Lung (tissue), 17 donors: ENCODE measurements at places on chromosomes 16 and 17. TPM values are rescaled to one million over a fixed set of nuclear protein-coding genes. Genes with fewer than 3 reads are reported as not detected.

CAPN15 gene
- total RNA-seq = 14.4 TPM

- H3K27me3 ChIP-seq = no peaks in the 10 kb centered on the region
- no peak overlapping the region for H3K27ac ChIP-seq
- H3K4me3 ChIP-seq = no peak overlapping the region
- no peak for DNase-seq
Observed at GRCh38 chr17:77704048-77704815, 254.3 kb upstream of the TNRC6C start.

- no peaks in the 10 kb centered on the region for H3K4me1 ChIP-seq
- H3K4me3 ChIP-seq = no peak overlapping the region
- no peaks in the 10 kb centered on the region for H3K27me3 ChIP-seq
- no peak overlapping the region for H3K27ac ChIP-seq
- peaks cover 36% of the 10 kb centered on the region for H3K36me3 ChIP-seq
- peak; percentile 26 for DNase-seq
Observed at GRCh38 chr17:41885733-41886132, 20.5 kb upstream of the KLHL11 start.

GRCh38 chr16:84299734-84300440 is 5.2 kb downstream of the WFDC1 start:
- no peak for DNase-seq
- no peaks in the 10 kb centered on the region for H3K27me3 ChIP-seq
- H3K36me3 ChIP-seq = no peaks in the 10 kb centered on the region
- no peak overlapping the region for H3K27ac ChIP-seq

DNA sequence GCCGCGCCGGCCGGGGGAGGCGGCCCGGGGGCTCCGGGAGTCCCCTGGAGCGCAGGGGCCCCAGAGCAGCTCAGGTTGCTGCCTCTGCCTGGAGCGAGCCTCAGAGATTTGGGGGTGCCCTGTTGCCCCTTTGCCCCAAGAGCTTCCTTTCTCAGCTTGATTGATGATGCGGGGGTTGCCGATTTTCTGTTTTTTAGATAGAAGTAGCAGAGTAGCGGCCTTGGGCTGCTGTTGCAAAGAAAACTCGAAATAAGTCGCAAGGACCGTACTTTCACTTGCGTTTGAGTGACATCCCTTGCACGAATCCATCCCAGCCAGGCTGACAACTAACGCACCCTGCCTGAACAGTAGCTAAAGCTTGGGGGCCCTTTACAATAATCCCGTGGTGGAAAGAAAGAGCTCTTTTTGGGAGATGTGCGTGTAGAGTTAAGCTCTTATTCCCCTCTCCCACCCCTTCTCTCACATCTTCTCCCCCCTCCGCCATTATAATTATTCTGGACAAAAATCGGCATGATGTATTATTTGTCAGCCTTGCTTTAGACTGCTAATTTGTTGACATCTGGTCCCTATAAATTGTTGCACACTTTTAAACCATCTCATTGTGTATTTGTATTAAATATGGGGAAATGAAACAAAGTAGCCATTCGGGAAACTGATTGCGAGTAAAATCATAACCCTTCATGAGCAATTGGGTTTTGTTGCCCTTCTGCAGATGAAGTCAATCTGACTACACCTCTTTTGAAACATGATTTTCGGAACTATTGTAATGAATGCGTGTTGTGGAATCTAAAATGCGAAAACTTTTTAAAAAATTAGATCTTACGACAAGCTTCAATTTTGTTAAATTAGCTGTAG is 873 bp downstream of the USP10 start:
- peak; percentile 44 for DNase-seq
- peak overlapping the region; percentile 93 for H3K27ac ChIP-seq
- H3K4me3 ChIP-seq = peak overlapping the region; percentile 93
- peaks cover 16% of the 10 kb centered on the region for H3K4me1 ChIP-seq
- no peaks in the 10 kb centered on the region for H3K27me3 ChIP-seq
- no peaks in the 10 kb centered on the region for H3K36me3 ChIP-seq

- H3K27me3 ChIP-seq = no peaks in the 10 kb centered on the region
- H3K4me3 ChIP-seq = peak overlapping the region; percentile 77
- no peaks in the 10 kb centered on the region for H3K36me3 ChIP-seq
- peaks cover 3% of the 10 kb centered on the region for H3K4me1 ChIP-seq
- H3K27ac ChIP-seq = peak overlapping the region; percentile 80
Observed at GRCh38 chr17:731644-732066, 741 bp upstream of the TLCD3A start.

- no peak overlapping the region for H3K4me3 ChIP-seq
- H3K36me3 ChIP-seq = no peaks in the 10 kb centered on the region
- peaks cover 7% of the 10 kb centered on the region for H3K27me3 ChIP-seq
- no peaks in the 10 kb centered on the region for H3K4me1 ChIP-seq
- DNase-seq = no peak
- no peak overlapping the region for H3K27ac ChIP-seq
Observed at GRCh38 chr17:74652020-74652419, 28.5 kb upstream of the CD300E start.

CCDC200 gene
- 1.4 TPM for total RNA-seq

- H3K27ac ChIP-seq = no peak overlapping the region
- H3K4me1 ChIP-seq = peaks cover 24% of the 10 kb centered on the region
- no peak overlapping the region for H3K4me3 ChIP-seq
- DNase-seq = no peak
Observed at GRCh38 chr17:82331345-82331939, 2.1 kb downstream of the SECTM1 start.

GRCh38 chr17:79036596-79036995 is 12.6 kb downstream of the C1QTNF1 start:
- H3K4me3 ChIP-seq = no peak overlapping the region
- H3K4me1 ChIP-seq = no peaks in the 10 kb centered on the region
- no peaks in the 10 kb centered on the region for H3K27me3 ChIP-seq

DNA sequence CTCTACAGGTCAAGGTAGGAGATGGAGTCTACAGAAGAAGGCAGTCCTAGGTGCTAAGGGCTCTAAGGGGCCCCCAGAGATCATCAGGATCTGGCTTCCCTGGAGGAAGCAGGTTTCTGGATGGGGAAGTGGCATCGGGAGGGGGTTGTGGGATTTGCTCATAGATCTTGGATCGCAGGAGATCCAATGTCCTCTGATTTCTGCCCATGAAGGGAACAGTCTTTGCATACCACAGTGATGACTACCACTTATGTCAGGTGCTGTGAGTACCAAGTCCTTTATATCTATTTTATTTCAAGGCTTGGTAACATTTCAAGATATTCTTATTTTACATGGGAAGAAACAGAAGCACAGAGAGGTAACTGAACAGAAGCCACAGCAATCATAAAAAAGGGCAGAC is 164.0 kb downstream of the RGS9 start:
- H3K36me3 ChIP-seq = no peaks in the 10 kb centered on the region
- no peak overlapping the region for H3K4me3 ChIP-seq
- H3K4me1 ChIP-seq = no peaks in the 10 kb centered on the region

DNA sequence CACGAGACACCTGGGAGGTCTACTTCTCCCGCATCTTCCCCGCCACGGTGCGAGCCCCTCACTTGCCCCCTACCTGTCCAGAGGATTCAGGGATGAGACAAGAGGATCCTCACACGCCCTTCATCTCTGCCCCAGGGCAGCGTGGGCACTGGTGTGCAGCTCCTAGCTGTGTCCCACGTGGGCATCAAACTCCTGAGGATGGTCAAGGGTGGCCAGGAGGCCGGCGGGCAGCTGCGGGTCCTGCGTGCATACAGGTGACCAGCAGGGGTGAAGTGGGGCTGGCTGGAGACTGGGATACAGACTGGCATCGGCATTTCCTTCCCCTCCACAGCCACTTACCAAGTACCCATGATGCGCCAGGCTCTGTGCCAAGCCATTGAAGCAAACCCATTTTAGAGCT is 28.4 kb upstream of the ALKBH5 start:
- no peak for DNase-seq
- H3K4me3 ChIP-seq = no peak overlapping the region
- peaks cover 12% of the 10 kb centered on the region for H3K4me1 ChIP-seq
- H3K27ac ChIP-seq = no peak overlapping the region
- H3K27me3 ChIP-seq = no peaks in the 10 kb centered on the region
- no peaks in the 10 kb centered on the region for H3K36me3 ChIP-seq

- H3K4me1 ChIP-seq = peaks cover 4% of the 10 kb centered on the region
- H3K27ac ChIP-seq = no peak overlapping the region
- no peaks in the 10 kb centered on the region for H3K27me3 ChIP-seq
- H3K4me3 ChIP-seq = no peak overlapping the region
- DNase-seq = no peak
Observed at GRCh38 chr16:48123104-48123788, 32.5 kb downstream of the ABCC12 start.

DNA sequence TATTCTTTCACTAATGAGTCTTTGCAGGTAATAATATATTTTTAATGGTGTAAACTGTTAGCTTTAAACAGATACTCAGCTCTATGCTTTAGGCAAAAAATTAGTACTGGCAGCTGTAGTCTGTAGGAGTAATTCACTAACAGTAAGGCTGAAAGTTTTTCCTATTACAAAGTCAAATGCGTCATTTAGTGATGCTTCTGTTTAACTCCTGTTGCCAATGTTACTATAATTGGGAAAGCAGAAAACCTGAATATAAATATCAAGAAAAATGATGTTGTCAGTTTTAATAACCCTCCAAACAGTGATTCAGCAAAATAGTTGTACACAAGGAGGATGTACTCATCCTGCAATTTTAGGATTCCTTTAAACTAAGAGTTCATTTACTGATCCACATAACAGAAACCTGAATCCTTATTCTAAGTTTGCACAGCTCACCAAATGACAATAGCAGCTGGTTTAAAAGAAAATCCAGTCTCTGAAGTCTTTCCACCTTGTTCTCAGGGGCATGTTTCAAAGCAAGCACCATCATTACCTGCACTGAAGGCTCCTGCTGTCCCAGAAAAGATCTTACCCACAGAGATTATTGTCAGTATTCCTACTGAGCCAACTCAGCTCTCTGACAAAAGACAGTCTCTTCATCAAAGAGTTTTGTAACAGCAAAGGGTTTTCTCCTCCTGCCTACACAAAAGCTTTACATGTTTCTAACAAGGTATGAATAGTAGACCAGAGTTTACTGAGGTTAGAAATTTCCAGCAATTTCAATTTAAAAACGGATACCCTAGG is 4.2 kb downstream of the CDR2 start:
- H3K27me3 ChIP-seq = no peaks in the 10 kb centered on the region
- H3K27ac ChIP-seq = peak overlapping the region; percentile 43
- peak; percentile 20 for DNase-seq
- H3K4me3 ChIP-seq = no peak overlapping the region
- H3K4me1 ChIP-seq = peaks cover 38% of the 10 kb centered on the region

HYDIN gene
- total RNA-seq = 43.3 TPM

GRCh38 chr17:47225436-47225858 is 16.3 kb downstream of the MYL4 start:
- no peak for DNase-seq
- H3K36me3 ChIP-seq = no peaks in the 10 kb centered on the region
- peak overlapping the region; percentile 71 for H3K27ac ChIP-seq
- no peak overlapping the region for H3K4me3 ChIP-seq
- H3K27me3 ChIP-seq = peaks cover 2% of the 10 kb centered on the region

GAS2L2 gene
- 4.6 TPM for total RNA-seq

GRCh38 chr16:73537921-73538320 is 490.0 kb upstream of the ZFHX3 start:
- H3K36me3 ChIP-seq = no peaks in the 10 kb centered on the region
- peak; percentile 74 for DNase-seq
- H3K4me1 ChIP-seq = no peaks in the 10 kb centered on the region
- no peak overlapping the region for H3K4me3 ChIP-seq
- H3K27me3 ChIP-seq = no peaks in the 10 kb centered on the region

DNA sequence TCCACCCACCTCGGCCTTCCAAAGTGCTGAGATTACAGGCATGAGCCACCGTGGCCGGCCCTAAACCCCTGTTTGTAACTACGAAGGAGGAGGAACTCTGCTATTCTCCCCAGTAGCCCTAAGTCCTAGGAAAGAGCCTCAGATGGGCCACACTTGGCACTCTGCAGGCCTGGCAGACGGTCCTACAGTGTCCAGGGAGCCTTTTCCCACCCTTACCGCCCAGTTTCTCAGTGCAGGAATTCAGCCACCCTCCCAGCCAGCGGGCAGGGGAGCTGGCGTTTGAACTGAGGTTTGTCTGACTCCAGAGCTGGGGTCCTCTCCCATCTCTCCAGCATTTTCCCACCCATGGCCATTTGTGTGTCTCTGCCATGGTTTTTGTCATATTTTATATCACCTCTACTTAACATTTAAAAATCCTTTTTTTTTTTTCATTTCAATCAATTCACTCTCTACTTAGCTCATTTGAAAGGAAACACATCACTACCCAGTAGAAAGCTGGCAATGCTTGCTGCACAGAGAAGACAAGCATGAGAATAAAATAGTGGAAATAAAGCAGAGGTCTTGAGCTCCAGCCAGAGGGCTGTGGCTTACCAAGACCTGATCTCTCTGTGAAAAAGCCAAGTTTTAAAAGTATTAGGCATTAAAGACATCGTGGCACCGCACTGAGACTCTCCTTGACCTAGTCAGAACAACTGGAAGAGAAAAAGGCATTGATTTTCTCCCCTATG is 34.9 kb downstream of the BCO1 start:
- H3K36me3 ChIP-seq = no peaks in the 10 kb centered on the region
- no peak overlapping the region for H3K27ac ChIP-seq
- no peaks in the 10 kb centered on the region for H3K27me3 ChIP-seq
- H3K4me3 ChIP-seq = no peak overlapping the region

- H3K4me3 ChIP-seq = no peak overlapping the region
- H3K27ac ChIP-seq = no peak overlapping the region
- H3K36me3 ChIP-seq = peaks cover 22% of the 10 kb centered on the region
- no peaks in the 10 kb centered on the region for H3K27me3 ChIP-seq
Observed at GRCh38 chr17:74786431-74787055, 10.4 kb upstream of the NAT9 start.

PIK3R5 gene
- total RNA-seq = 55.3 TPM

ENGASE gene
- 45.7 TPM for total RNA-seq

- no peak overlapping the region for H3K4me3 ChIP-seq
- H3K27ac ChIP-seq = no peak overlapping the region
- DNase-seq = peak; percentile 32
- no peaks in the 10 kb centered on the region for H3K27me3 ChIP-seq
- no peaks in the 10 kb centered on the region for H3K36me3 ChIP-seq
Observed at GRCh38 chr16:19382887-19383816, 34.5 kb upstream of the TMC5 start.
